Jurkat, Clone E6-1 (cell line): ENCODE measurements at places on chromosomes 12 and 14.
A peak's percentile ranks its signal among the peaks of the same experiment; 100 is the strongest.

- DNase-seq, result no peak
Observed at GRCh38 chr14:68395604-68396003, 397.3 kb downstream of the ZFP36L1 start.

GRCh38 chr12:113190761-113191160, 5.2 kb downstream of the RITA1 start:
- DNase-seq, result no peak

DNA sequence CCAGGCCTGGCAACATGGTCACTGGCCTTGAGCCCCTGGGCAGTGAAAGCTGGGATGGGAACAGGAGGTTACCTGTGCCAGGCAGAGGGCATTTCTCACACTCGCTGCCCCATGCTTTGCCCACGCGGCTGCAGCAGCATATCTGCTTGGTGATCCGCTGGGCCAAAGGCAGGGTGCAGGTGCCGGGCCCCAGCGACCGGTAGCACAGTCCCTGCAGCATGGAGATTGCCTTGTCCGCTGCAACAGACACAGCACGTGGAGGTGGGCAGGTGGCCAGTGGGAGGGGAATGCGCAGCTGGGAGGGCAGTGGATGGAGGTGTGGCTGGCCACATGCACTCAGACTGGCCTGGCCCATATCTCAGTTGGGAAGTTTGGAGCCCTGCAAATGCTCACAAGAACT, 35.3 kb downstream of the ISCA2 start:
- no peak for DNase-seq

GRCh38 chr12:127485528-127485927, 781.4 kb upstream of the TMEM132C start:
- DNase-seq, result no peak

DNA sequence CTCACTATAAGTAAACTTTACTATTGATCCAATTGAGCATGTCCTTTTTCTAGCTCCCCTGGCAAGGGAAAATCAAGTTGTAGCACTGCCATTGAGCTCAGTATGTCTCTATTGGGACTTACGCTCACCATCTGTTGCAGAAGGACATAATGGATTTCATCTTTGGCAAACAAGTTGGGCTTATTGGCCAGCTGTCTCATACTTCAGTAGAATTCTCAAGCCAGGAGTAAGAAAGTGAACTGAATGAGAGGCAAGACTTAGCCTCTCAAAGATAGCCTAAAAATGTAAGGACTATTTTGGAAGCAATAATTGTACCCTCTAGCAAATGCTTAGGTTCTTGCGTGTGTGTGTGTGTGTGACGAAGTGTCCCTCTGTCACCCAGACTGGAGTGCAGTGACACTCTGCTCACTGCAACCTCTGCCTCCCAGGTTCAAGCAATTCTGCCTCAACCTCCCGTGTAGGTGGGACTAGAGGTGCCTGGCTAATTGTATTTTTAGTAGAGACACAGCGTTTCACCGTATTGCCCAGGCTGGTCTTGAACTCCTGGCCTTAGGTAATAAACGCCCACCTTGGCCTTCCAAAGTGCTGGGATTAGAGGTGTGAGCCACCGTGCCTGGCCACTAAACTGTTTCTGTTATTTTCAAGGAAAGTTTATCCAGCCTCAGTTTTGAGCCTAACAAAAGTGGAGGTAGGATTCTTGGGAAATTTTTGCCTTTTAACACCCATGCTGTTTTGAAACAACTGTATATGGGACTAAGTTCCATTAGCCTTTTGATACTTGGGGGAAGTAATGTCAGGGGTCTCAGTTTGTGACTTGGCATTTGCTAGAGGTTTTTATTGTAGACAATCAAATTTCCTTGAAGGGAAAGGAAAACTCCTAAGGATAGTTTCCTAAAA, 7.0 kb downstream of the HNRNPA1 start:
- no peak for DNase-seq

- DNase-seq, result no peak
Observed at GRCh38 chr12:55642267-55642666, 5.6 kb downstream of the OR10P1 start.

DNA sequence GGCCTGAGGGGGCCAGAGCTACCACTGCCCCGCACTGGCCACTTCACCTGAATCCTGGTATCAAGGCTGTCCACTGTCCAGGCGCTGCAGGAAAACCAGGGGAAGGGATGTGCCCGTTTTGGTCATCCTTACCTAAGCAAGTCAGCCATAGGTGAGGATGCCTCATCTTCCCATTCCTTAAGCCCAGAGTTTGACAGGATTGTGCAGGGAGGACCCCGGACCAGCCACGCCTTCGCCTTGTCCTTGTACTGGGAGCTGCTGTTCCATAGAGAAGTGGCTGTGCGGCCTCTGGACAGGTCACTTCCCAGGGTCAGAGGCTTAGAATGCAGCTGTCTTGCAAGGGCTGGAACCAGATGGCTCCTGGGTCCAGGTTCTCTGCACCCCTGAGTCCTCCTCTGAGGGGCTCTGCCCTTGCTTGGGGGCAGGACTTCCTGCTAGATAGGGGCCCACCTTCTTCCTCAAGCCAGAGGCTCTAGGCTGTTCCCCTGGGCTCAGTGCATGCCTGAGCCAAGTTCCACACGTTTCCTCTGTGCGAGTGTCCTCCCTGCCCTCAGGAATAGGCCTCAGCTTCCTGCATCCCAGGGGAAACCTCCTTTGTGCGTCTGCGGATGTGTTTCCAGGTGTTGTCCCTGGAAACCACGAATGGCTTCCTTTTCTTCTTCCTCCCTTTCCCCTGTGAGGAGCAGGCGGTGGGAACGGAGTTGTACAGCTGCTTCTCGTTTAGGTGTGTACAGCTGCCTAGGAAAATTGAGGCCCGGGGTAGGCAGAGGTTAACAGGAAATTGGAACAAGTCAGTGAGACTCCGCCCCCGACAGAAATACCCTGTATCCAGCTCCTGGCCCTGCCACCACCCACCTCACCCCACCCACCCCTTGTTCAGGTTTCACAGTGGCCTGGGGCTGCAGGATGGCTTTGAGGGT, 54.3 kb upstream of the RIN3 start:
- no peak for DNase-seq

DNA sequence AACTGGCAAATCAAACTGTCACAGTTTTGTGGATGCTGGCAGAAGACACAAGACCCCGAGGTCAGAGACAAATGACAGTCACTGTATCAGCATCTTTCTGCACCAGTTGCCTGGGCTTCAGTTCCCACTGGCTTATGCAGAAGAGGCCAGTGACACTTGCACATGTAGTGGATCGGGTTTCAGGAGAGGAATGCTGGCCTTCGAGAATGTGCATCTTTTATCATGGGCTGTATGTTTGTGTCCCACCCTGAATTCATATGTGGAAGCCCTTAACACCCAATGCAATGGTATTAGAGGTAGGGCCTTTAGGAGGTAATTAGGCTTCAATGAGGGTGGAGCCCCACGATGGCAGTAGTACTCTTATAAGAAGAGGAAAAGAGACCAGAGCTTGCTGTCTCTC, 150.9 kb downstream of the SLC15A4 start:
- DNase-seq, result no peak

DNA sequence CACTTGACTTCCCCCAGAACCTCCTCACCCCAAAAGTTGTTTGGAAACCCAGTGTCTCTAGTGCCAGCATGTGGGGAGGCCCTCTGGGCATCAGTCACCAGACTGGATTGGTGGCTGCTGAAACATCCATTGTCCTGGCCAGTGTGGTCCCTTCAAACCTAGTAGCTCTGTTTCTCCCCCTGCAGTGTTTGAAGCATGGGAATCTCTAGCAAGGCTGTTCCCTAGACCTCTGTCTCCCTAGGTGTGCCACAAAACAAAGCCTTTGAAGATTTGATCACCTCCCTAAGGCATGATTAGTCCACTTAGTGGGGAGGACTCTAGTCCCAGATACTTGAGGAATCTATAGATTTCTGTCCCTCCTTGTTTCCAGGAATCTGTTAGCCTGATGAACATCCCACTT, 60.3 kb downstream of the ARF6 start:
- DNase-seq, result no peak

- no peak for DNase-seq
Observed at GRCh38 chr14:99564256-99564925, 39.6 kb downstream of the CCDC85C start.

DNA sequence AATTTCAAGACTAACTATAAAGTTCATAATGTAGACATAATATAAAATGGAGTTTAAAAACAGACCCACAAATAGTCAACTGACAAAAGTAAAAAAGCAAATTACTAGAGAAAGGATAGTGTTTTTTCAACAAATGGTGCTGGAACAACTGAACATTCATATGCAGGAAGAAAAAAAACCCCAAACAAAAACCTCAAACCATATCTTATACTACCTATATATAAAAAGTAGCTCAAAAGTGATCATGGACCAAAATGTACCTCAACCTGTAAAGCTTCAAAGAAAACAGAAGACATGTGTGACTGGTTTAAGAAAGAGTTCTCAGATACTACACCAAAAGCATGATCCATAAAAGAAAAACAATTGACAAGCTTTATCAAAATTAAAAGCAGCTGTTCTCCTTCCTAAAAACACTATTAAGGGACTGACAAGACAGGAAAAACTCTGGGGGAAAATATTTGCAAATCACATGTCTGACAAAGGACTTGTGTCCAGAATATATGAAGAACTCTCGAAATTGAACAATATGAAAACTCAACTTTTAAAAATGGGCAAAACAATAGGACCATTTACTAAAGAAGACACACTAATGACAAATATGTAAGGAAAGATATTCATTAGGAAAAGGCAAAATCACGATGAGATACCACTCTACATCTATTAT, 22.7 kb upstream of the ARID4A start:
- peak; percentile 69 for DNase-seq

DNA sequence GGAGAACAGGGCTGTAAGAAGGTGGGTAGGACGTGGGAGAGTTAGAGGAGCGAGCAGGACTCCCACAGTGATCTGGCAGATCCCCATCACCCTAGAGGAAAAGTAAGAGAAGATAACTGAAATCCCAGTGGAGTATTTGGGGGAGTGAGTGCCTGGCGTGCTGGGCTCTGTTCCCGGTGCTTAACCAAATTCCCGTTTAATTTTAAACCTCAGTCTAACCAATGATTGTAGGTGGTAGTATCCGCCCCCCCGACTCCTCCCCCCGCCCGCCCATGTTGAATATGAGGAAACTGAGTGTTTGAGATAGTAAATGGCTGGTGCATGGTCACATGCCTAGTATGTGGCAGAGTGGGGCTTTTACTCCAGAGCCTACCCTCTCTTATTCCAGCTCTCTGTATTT, 1.2 kb downstream of the TARBP2 start:
- no peak for DNase-seq

DNA sequence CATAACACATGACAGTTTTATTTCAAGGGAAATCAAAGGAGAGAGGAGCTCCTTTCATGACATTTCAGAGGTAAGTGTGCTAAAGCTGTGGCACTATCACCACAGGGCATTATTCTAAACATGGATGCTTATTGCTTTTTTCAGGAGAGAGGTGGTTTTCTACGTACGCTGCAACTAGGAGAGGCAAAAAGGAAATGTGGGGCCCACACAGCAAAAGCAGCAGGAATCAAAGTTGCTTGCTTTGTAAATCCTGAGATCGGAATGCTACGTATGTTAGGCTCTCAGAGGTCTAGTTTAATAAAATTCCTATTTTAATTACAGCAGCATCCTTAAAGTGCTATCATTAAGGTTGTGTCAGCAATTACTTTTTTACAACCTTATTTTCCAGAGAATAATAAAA, 55.0 kb upstream of the GRIP1 start:
- no peak for DNase-seq

GRCh38 chr14:51547260-51547659, 104.5 kb upstream of the FRMD6 start:
- no peak for DNase-seq

- DNase-seq, result no peak
Observed at GRCh38 chr12:44589697-44590096, 286.4 kb downstream of the NELL2 start.

GRCh38 chr12:1078002-1078401, 87.0 kb downstream of the ERC1 start:
- no peak for DNase-seq

DNA sequence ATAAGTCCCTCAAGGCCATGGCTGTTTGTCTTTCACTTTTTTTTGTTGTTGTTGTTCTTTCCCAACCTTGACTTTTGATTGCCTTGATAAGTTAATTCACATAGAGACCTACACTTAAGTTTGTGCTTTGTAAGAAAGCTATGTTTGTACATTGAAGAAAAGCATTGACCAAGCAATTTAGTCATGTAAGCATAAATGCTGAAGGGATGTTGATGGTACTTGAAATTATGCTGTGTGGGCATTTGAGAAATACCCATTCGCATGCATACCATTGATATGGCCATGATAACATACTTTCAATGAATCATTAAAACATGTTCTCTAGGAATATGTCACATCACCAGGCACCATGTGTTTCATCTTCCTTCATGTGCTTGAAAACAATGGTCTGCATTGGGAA, 803.7 kb upstream of the TMEM132C start:
- no peak for DNase-seq

GRCh38 chr12:11888029-11888428, 182.7 kb upstream of the BCL2L14 start:
- no peak for DNase-seq

GRCh38 chr14:103418481-103418818, 33.2 kb downstream of the MARK3 start:
- no peak for DNase-seq

- DNase-seq, result no peak
Observed at GRCh38 chr12:13411287-13411686, 214.8 kb downstream of the EMP1 start.

GRCh38 chr12:32483499-32483898, 84.1 kb downstream of the FGD4 start:
- no peak for DNase-seq

- no peak for DNase-seq
Observed at GRCh38 chr14:83356080-83356479, 1822.4 kb upstream of the SEL1L start.

DNA sequence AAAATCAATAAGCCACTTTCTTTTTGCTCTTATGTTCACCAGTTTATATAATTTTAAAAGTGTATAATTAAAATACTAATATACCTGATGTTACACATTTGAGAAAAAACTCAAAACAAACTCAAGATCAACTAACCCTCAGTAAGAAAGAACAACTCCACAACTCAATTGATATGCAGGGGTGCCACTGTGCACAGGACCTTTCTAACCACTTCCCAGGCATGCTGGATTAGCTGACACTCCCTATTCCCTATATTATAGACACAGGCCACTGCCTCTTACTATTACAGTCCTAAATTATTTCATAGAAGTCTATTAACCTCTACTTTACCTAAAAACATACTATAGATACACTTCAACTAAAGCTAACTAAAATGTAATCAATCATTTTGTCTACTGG, 191.7 kb upstream of the KRR1 start:
- no peak for DNase-seq

GRCh38 chr12:52651726-52652261, at the start of gene KRT2:
TSS of gene KRT2 (minus strand) at chr12:52652211. CDS start at chr12:52652142, 69 bp downstream.
- no peak for DNase-seq

- DNase-seq, result no peak
Observed at GRCh38 chr14:48384821-48385220, 709.4 kb upstream of the MDGA2 start.
